Left lung (tissue), 14 donors: ENCODE measurements at places on chromosomes 4 and X. TPM values are rescaled to one million over a fixed set of nuclear protein-coding genes. Genes with fewer than 3 reads are reported as not detected.

- H3K27ac ChIP-seq: no peak overlapping the region
- no peaks in the 10 kb centered on the region for H3K27me3 ChIP-seq
- H3K4me3 ChIP-seq: no peak overlapping the region
These were observed 8.6 kb downstream of the SLC9B2 start for GRCh38 chr4:103067841-103068547.

DNA sequence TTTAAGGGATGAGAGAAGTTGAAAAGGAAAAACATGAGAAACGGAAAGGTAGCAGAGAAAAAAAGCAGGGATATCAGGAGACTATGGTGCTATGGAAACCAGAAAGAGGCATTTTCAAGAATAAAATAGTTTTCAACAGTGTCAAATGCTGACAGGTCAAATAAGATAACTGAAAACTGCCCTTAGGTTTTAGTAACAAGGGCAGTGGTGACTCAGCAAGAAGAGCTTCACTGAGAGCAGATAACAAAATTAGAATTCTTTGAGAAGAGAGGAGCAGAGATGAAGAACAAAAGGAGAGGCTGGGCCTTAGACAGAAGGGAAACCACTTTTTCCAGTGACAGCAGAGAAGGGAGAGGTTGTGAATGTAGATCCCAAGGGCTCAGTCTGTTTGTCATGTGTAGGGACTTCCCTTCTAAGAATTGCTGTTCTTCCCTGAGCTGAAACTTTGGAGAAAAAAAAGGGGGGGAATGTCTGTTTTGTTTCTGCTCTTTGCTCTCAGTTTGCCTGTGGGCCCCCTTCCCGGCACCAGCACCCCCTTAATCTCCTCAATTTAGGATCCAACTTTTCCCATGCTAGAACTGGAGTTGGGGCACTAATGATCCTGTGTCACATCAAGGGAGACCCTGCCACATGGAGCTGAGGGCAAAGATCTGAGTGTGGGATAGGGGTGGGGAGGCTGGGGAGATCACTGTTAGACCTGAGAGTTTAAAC is 26.8 kb upstream of the MAGEA10 start:
- DNase-seq: no peak
- H3K4me1 ChIP-seq: no peaks in the 10 kb centered on the region
- no peak overlapping the region for H3K4me3 ChIP-seq
- H3K27ac ChIP-seq: no peak overlapping the region
- H3K36me3 ChIP-seq: no peaks in the 10 kb centered on the region

GRCh38 chr4:79851625-79852304 is 221.3 kb downstream of the ANTXR2 start:
- no peak overlapping the region for H3K27ac ChIP-seq
- H3K4me1 ChIP-seq: peaks cover 10% of the 10 kb centered on the region
- no peaks in the 10 kb centered on the region for H3K36me3 ChIP-seq
- DNase-seq: no peak

DNA sequence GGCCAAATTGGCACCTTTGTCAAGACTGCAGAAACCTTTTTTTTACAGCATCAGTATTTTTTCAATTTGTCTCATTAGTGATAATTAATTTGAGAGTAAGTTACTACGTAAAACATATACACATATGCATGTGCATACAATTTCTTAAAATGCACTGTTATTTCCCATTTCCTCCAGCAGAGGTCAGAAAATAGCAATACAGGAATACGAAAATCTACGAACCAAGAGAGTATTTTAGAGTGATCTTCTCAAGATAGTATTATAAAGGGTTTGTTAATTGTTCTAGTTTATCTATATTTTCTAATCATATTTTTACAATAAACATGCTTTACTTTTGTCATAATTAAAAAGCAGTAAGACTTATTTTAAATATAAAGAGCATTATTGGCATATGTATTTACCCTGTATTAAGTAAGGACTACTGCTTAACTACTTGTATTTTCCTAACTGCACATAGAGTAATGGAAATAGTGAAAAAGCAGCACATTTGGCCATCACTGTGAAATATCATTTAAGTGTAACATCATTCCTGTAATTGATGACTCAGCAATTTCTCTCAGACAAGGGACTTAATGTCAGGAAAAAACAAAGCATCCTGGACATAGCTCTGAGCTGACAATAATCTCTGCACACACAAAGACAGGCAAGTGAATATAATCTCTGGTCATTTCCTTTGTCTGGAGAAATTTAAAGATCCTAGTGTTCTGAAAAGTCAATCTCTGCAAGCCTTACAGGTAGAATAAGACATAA is 45.6 kb downstream of the MAOB start:
- H3K4me3 ChIP-seq: no peak overlapping the region
- H3K27ac ChIP-seq: no peak overlapping the region
- H3K27me3 ChIP-seq: no peaks in the 10 kb centered on the region
- H3K36me3 ChIP-seq: no peaks in the 10 kb centered on the region
- no peaks in the 10 kb centered on the region for H3K4me1 ChIP-seq

DNA sequence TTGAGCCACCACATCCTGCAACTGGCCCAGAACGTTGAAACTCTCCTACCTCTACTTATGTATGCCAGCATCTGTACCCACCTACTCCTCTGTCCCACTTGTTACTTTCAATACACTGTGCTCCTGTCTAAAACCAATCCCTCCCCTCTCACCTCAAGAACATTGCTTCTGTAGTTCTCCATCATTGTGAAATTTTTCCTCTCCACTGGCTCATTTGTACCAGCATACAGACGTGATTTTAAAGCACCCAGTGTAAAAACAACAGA is 25.5 kb upstream of the USO1 start:
- H3K36me3 ChIP-seq: no peaks in the 10 kb centered on the region
- H3K4me3 ChIP-seq: no peak overlapping the region
- DNase-seq: no peak
- no peaks in the 10 kb centered on the region for H3K4me1 ChIP-seq
- no peaks in the 10 kb centered on the region for H3K27me3 ChIP-seq

GRCh38 chr4:141195095-141195707 is 25.5 kb upstream of the ZNF330 start:
- H3K27me3 ChIP-seq: no peaks in the 10 kb centered on the region
- H3K27ac ChIP-seq: no peak overlapping the region
- H3K4me1 ChIP-seq: no peaks in the 10 kb centered on the region
- no peaks in the 10 kb centered on the region for H3K36me3 ChIP-seq
- no peak overlapping the region for H3K4me3 ChIP-seq
- no peak for DNase-seq

- H3K4me3 ChIP-seq: no peak overlapping the region
- H3K4me1 ChIP-seq: no peaks in the 10 kb centered on the region
- no peak overlapping the region for H3K27ac ChIP-seq
These were observed 370.7 kb downstream of the GPAT3 start for GRCh38 chr4:83906561-83906960.

- no peak overlapping the region for H3K4me3 ChIP-seq
- peaks cover 13% of the 10 kb centered on the region for H3K27me3 ChIP-seq
- no peaks in the 10 kb centered on the region for H3K4me1 ChIP-seq
- H3K27ac ChIP-seq: no peak overlapping the region
These were observed 357.8 kb downstream of the MID1IP1 start for GRCh38 chrX:39158801-39159657.

DNA sequence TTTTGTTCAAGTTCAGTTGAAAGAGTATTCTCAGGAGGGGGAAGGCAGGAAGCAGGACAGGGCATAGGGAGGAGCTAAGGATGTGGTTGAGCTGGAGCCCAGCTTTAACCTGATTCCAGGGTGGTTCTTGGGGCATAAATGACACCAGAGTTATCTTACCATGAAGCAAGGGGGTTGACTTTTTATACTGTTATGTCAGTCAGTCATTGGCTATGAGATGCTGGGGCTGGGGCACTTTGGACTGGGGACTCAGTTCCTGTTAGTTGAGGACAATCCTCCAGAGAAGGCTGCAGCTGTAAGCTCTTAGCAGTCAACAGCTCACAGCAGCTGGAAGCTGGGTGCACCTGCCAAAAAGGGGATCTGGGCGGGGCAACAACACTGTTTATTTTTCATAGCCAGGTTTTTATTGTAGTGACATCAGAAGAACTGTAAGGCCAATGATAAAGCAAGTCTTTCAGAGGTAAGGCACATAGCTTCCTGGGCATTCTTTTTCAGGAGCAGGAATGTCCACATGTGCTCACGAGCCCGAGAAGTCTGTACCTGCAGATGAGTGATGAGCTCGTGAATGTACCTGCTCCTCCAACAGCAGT is 78.5 kb downstream of the MID1IP1 start:
- DNase-seq: no peak
- peak overlapping the region; percentile 27 for H3K27ac ChIP-seq
- H3K4me3 ChIP-seq: no peak overlapping the region
- no peaks in the 10 kb centered on the region for H3K36me3 ChIP-seq

GRCh38 chr4:612749-613125 is 12.6 kb upstream of the PDE6B start:
- no peak for DNase-seq
- no peak overlapping the region for H3K27ac ChIP-seq
- no peaks in the 10 kb centered on the region for H3K4me1 ChIP-seq
- H3K36me3 ChIP-seq: no peaks in the 10 kb centered on the region
- H3K4me3 ChIP-seq: no peak overlapping the region
- peaks cover 39% of the 10 kb centered on the region for H3K27me3 ChIP-seq

GRCh38 chr4:76716658-76717057 is 181.3 kb downstream of the SOWAHB start:
- H3K27ac ChIP-seq: no peak overlapping the region
- no peak overlapping the region for H3K4me3 ChIP-seq
- H3K36me3 ChIP-seq: no peaks in the 10 kb centered on the region
- H3K27me3 ChIP-seq: no peaks in the 10 kb centered on the region

DNA sequence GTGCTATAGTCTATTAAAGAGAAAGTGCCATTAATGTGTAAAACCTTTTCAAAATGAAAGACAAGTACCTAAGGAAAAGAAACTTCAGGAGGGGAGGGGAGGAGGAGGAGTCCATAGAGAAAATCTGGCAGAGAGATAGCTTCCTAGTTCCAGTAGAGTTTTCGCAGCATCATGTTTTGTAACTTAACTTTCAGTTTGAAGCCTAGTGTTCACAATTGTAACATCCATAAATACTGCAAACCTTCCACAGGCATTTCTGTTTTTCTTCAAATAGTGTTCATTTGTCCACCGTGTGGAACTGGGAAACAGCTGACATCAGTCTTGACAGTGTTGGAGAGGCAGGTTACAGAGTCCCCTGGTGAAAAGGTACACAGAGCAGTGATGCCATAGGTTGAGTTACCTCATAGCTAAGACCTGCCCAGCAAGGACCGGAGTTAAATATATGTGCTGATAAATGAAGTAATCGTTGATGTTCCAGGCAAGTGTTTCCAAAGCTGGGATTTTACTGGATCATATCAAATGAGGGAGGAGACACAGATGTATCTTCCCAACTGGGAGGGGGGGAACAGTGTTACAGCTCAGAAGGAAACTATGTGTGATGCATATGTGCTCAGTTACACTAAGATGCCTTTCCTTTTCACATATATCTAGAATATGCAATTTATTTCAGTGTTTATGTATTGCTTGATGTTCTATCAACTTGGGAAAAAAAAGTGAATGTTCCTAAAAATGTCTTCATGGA is 369.5 kb upstream of the FAM241A start:
- H3K36me3 ChIP-seq: no peaks in the 10 kb centered on the region
- H3K27me3 ChIP-seq: no peaks in the 10 kb centered on the region
- DNase-seq: no peak
- H3K27ac ChIP-seq: no peak overlapping the region
- no peak overlapping the region for H3K4me3 ChIP-seq

DNA sequence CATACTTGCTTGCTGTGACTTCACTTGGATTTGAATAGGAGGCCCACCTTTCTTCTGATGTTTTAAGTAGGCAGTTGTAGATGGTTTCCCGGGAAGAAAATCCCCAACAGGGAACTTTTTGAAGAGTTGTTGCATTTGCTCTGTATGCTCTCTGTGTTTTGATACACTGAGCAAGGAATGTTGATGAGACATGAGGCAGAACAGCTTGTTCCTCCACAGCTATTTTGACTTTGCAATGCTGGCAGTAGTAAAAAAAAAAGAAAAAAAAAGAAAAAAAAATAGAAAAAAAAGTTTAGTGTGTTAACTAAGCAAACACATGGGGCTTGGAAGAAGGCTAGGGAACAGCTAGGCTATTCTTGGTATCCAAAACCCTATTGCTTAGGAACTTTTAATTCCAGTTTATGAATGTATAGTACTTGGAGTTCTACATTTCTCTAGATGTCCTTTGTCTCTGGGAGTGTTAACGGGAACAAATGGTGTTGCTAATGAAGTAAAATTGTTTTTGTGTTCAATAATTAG is 23.4 kb upstream of the PAQR3 start:
- no peak overlapping the region for H3K4me3 ChIP-seq
- H3K27me3 ChIP-seq: no peaks in the 10 kb centered on the region
- H3K36me3 ChIP-seq: no peaks in the 10 kb centered on the region
- DNase-seq: no peak
- H3K27ac ChIP-seq: no peak overlapping the region
- H3K4me1 ChIP-seq: no peaks in the 10 kb centered on the region

DNA sequence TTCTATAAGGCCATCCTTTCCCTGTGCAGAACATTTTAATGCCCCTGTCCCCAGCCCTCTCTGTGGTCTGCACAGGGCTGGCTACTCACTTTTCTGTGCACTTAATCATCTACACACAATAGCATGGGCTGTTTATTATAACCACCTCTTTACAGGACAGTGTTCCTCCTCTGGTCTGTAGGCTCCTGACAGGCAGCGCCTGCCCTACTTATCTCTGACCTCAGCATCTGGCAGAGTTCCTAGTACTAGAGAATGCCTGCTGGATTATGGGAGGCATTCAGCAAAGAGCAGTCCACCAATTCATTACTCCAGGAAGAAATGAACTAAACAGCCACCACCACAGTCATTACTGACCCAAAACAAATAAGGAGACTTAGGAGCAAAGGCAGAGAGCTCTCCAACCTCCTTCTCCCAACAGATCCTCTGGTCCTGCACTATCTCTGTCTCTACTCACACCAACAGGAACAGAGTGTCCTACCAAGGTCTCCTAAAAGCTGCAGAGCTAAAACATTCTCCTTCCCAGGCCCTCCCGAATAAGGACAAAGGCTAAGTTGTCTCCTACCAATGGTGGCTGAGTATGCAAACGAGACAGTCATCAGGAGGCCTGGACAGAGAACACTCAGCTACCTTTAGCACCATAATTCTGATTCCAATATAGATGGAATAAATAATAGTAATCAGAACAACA is 279.2 kb downstream of the QDPR start:
- no peaks in the 10 kb centered on the region for H3K4me1 ChIP-seq
- peak; percentile 61 for DNase-seq
- no peak overlapping the region for H3K4me3 ChIP-seq
- no peaks in the 10 kb centered on the region for H3K36me3 ChIP-seq
- no peak overlapping the region for H3K27ac ChIP-seq
- no peaks in the 10 kb centered on the region for H3K27me3 ChIP-seq

GRCh38 chr4:22356987-22357596 is 158.8 kb downstream of the ADGRA3 start:
- no peaks in the 10 kb centered on the region for H3K36me3 ChIP-seq
- no peak overlapping the region for H3K27ac ChIP-seq
- no peak overlapping the region for H3K4me3 ChIP-seq
- no peak for DNase-seq

GRCh38 chr4:20612313-20612712 is 87.9 kb upstream of the PACRGL start:
- no peaks in the 10 kb centered on the region for H3K36me3 ChIP-seq
- H3K27me3 ChIP-seq: no peaks in the 10 kb centered on the region
- no peaks in the 10 kb centered on the region for H3K4me1 ChIP-seq
- H3K27ac ChIP-seq: no peak overlapping the region
- DNase-seq: no peak

Gene EGFL6
- 36.7 TPM for total RNA-seq

Gene EFHC2
- 1.6 TPM for total RNA-seq

Gene COL4A6
- total RNA-seq: 1.2 TPM

Gene MAGEA12
- total RNA-seq: not detected

Gene SPANXA2
- not detected for total RNA-seq

Gene BRS3
- total RNA-seq: not detected

Gene NEUROG2
- total RNA-seq: not detected

Gene KLHL13
- total RNA-seq: 2.7 TPM

Gene EOLA1
- 18.7 TPM for total RNA-seq

Gene MAGEA2
- not detected for total RNA-seq

Gene MGST2
- total RNA-seq: 63.1 TPM

Gene ANK2
- 31.5 TPM for total RNA-seq

Gene SCML1
- total RNA-seq: 7.7 TPM
